Dermis microvascular lymphatic vessel endothelial cell (primary cell): ENCODE measurements at places on chromosomes 3 and 15. TPM values are rescaled to one million over a fixed set of nuclear protein-coding genes. Genes with fewer than 3 reads are reported as not detected.

Gene CLEC3B
- total RNA-seq = 0.25 and 0.26 TPM in 2 replicates

Gene CPNE4
- not detected in 2 replicates for total RNA-seq

- no peak for DNase-seq
These were observed 80.3 kb upstream of the KCNMB2 start for GRCh38 chr3:178455946-178456345.

DNA sequence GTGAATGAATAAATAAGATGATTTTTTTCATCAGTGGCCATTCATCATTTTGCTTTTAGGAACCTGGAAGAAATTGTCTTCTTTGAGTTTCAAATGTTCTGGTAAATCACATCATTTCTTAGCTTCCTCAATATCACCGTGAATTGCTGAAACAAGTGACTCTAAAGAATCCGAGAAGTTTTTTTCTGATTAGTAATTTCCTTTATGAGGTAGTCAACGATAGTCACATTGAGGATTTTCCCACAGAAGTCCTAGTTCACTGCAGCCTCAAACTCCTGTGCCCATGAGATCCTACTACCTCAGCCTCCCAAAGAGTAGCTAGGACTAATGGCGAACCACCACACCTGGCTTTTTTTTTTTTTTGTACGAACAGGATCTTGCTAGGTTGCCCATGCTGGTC lies 3.6 kb upstream of the TMPRSS7 start:
- no peak for DNase-seq

DNA sequence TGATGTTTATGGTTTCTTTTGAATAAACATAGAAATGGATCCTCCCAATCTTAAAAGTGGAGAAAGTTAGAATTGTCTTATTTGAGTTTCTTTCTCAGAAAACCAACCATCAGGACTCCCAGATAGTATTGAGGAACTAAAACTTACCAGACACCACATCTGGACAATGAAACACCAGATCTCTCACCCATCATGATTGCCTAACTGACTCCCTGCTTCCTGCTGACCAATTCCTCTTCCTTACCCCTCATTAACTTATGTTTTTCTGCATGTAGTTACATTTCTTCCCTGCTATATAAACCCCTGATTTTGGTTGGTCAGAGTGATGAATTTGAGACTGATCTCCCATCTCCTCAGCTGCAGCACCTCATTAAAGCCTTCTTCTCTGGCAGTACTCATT lies 242.0 kb upstream of the SETMAR start:
- no peak for DNase-seq

DNA sequence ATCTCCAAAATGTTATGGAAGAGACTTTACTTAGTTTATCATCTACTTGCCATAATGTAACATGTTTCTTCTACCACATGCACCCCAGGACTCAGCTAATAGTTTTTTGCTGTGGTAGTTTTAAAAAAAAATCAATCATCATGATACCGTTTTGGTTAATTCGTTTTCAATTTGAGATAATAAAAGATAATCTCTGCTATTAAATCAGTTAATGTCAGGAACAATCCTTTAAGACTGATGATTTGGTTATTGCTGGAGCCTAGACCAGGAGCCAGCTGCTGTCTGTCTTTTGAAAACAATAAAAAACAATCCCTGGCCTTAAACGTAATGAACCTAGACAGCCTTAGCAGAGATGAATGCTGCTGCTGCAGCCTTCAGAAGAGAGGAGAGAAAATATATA lies 403.7 kb downstream of the OXSM start:
- no peak for DNase-seq

DNA sequence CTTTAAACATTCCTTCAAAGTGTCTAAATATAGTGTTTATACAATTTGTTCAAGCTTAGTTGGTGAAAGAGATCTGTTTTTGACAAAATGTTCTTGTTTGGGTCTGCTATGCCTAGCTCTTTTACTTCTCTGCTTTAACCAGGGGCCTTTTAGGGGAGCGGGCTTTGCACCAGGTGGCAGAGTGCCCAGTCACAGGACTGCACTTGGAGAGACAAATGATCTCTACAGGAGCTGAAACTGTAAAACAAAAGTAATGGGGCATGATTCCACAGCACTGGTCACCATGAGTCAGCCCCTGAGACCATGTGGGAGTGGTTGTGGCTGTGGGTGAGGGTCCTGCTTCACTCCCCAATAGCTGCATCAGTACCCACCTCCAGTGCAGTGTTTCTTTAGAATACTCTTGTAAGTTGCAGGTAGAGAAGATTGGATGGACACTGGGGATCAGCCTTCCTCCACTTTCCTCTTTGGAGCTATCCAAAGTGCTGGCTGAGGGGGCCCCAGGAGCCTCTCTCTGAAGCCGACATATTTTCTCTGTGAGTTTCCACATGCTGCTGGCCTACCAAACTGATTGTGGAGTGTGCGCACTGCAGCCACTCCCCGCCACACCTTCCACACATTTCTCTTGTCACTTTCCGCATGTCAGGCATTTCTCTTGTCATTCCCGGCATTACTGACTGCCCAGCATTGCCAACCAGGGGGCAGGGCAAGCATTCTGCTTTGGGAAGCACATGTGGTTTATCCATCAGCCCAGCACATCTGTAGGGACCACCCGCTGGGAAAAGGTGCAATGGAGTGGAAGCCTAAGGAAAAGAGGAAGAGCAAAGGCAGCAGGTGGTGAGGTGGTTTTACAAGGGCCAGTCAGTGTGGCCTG lies 110.0 kb downstream of the EPHB1 start:
- DNase-seq = no peak
